ENCODE measurements at places on chromosomes 2 and 18.
A peak's percentile ranks its signal among the peaks of the same experiment; 100 is the strongest.

GRCh38 chr2:235833971-235834620 is 334.1 kb downstream of the GBX2 start:
- DNase-seq, result no peak

GRCh38 chr2:84900971-84901370 is 4.5 kb upstream of the TMSB10 start:
- DNase-seq, result no peak

DNA sequence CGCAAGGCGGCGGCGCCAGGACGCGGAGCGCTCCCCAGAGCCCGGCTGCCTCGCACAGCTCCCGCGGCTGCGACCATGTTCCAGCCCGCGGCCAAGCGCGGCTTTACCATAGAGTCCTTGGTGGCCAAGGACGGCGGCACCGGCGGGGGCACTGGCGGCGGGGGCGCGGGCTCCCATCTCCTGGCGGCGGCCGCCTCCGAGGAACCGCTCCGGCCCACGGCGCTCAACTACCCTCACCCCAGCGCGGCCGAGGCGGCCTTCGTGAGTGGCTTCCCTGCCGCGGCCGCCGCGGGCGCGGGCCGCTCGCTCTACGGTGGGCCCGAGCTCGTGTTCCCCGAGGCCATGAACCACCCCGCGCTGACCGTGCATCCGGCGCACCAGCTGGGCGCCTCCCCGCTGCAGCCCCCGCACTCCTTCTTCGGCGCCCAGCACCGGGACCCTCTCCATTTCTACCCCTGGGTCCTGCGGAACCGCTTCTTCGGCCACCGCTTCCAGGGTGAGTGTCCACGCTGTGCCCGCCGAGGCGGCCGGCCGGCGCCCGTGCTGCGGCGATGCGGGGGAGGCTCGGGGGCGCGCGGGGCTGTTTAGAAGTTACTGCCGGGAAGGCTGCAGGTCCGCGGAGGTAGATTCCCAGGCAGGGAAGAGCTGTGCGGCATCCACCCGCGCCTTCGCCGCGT is 696 bp downstream of the EMX1 start:
- no peak for DNase-seq

DNA sequence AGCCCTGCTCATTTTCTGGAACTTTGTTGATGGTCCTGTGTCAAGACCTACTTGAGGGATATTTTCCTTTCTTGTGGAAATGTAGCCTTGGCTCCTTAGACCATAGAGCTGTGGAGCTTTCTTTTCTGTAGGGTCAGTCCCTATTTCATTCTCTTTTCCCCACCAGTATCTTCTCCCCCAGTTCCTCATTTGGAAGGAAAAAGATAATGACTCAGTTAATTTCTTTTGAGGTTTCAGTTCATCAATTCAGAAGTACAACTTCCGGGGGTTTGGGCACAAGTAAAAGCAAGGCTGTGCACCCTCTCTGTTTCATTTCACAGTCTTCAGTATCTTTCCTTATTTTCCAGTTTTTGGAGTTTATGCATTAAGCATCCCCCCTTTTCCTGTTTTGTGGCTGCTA is 70.7 kb downstream of the CDC42EP3 start:
- DNase-seq, result no peak

GRCh38 chr18:31510319-31510718 is 12.3 kb downstream of the DSG2 start:
- DNase-seq, result no peak

DNA sequence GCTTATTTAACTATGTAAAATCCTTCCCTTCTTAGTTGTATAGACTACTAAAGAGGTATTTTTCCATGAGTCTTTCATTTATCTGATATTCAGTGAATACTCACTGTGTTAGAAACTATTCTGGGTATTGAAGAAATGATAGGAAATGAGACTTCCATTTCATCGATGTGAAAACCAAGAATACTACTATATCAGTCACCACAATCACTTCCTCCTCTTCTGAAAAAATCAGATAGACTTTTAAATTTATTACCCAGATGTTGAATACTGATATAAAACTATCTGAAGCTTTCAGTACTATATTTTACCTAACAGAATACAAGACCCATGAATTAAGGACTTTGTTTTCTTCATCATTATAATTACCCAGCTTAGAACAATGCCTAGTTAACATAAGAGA is 1801.1 kb upstream of the CELF4 start:
- no peak for DNase-seq

DNA sequence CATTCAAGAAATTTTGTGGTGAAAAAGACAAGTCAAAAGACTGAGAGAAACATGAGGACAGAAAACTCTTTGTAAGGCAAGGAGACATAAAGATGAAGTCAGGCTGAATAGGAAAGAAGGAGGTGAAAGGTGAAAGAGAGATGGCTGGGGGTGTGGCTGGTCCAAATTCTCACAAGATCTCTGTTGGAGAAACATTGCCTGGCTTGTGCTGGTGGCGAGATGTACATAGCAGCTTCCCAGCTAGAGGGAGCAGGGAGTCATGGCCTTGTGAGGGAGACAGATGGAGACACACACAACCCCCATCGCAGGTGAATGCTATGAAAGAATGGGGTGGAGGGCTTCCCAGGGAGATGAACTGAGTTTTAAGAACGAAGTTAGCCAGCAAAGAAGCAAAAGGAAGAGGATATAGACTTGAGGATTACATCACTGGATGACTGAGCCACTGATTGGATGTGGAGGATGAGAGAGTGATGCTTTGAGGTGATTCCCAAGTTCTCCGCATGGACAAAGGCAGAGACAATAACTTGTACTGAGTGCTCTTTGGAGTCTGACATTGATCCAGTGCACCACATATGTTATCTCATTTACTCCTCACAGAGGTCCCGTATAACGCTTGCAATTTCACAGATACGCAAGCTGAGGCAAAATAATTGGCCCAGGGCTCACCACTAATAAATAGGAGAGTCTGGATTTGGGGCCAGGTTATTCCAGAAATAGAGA is 3.7 kb upstream of the EMX1 start:
- no peak for DNase-seq

DNA sequence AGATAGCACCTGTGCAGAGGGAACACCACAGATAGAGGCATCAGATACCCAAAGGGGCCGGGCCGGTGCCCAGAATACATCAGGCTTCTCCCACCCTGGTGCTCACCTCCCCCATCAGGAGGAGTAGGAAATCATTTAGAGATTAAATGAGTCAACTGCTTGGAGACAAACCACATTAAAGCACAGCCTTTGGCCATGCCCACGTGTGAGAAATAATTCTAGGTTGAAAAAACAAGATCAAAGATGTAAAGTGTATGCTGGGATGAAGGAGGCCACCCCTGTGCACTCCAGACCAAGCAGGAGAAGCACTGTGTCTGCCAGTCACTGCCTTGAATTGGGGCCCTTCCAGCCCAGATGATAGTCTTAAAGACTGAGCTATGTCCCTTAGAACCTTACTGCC is 152.8 kb upstream of the ACAA2 start:
- DNase-seq, result no peak

DNA sequence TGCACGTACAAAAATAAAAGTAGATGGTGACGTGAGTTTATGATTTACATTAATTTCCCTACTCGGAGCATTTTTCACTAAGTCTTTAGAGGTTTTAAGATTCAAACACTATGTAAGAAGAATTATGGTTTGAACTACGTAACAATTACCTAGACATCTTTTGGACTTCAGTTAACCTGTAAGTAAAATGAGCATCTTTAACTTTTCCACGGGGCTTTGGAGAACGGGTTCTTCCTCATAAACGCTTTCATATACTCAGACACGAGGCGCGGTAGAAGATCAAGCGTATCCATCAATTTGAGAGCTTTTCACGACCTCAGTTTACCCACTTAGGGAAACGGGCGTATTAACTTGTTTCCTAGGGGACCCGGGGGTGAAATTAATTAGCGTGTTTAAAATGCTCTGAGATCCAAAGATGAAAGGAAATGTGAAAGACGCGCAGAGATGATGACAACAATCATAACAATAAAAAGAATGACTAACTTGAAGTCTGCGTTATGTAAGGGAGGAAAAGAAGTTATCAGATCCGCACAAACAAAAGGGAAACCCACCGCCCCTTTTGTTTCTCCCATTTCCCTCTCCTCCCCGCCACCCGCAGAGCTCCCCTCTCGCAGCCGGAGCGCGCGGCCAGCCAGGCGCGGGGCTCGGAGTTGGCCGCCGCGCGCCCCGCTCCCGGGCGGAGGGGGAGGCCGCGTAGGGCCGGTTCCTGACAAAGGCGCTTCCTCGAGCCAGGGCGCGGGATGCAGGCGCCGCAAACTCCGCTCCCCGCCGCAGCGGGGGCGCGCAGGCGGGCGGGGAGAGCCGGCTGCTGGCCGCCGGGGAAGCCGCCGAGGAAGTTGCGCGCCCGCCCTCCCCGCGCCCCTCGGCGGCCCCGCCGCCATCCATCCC is 807 bp downstream of the PELI1 start:
- peak; percentile 16 for DNase-seq

DNA sequence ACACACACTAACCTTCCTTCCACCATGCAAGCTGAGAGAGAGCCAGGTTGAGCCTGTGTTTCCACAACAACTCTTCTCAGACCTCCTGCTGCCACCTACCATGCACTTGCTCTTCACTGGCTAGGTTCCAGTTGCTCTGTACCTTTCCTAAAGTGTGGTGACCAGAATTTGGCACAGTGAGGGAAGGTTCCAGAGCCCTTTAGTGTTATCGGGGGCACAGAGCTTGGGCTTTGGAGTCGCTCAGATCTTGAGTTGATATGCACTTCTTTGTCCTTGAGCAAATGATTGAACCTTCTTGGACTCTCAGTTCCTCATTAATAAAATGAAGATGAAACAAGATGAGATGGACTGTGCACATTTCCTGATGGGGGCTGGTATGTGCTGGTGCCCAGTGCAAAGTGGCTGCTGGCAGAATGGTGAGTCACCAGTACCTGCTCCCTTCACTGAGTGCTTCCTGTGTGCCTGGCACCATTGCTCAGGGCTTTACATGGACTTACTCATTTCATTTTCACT is 47.1 kb downstream of the NEDD4L start:
- no peak for DNase-seq
